Caudate nucleus (tissue), 63 donors: ENCODE measurements at places on chromosomes 1 and 21.

DNA sequence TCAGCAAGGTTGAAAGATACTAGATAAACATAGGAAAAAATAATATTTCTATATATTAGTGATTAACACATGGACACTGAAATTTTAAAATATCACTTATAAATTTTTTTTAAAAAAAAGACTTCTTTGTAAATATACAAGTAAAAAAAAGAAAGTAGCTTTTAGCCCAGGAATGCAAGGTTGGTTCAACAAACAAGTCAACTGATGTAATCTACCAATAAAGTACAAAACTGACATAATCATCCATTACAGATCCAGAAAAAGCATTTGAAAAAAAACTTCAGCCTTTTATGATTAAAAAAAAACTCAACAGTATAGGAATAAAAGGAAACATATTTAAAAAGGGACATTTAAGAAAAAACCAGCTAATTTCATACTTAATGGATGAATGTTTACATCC, 48.4 kb downstream of the TRMT1L start:
- DNase-seq: no peak

DNA sequence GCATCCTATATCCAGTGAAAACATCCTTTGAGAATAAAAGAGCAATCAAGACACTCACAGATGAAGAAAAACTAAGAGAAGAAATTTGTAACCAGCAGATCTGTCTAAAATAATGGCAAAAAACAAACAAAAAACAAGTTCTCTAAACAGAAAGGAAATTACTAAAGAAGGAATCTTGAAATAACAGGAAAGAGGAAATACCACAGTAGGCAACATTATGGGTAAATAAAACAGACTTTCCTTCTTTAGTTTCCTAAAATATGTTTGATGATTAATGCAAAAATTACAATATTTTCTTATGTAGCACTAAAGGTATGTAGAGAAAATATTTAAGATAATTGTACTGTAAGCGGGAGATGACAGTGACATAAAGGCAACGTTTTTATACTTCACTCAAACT, 23.5 kb downstream of the SLC19A1 start:
- no peak for DNase-seq

DNA sequence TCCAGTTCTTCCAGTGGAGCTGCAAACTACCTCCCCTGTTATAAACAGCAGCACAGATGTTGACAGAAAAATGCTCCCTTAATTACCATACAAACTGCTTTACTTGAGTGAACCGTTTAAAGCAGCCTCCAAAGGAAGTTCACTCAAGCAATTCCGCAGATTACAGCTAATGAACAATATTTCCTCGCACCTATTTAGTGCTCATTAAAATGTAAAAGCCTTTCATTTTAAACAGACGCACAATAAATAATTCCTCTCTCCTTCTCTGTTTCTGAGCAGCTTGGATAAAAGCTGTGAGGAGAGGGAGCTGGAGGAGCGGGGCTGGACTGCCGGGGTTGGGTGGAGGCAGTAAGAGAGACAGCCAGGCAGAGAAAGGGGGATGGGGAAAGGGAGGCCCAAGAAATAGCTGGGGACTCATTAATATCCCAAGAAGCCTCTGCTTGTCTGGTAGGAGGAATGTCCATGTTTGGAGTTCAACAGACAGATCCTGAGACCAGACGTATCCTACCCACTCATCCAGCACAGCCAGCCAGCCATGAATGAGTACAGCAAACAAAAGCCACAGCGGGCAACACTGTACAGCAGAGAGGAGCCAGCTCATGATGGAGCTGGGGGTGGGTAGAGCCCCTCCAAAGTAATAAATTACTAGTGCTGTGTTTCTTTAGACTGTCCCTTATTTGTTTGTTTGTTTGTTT, 227.7 kb downstream of the GPATCH2 start:
- DNase-seq: no peak

DNA sequence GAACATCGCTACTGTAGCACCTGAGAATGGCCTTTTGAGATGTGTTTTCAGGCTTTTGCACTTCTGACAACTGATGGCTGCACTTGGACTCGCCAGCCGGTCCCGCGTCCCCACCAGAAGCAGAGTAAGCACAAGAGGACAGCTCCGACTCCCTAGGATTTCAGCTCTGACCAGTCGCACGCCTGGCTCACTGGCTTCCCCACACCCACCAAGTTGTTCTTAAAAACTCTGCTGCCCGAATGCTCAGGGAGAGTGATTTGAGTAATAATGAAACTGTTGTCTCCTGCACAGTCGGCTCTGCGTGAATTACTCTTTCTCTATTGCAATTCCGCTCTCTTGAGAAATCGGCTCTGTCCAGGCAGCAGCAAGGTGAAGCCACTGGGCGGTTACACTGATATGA, 40.2 kb upstream of the NLRP3 start:
- no peak for DNase-seq

- no peak for DNase-seq
These were observed 96.7 kb downstream of the DYRK1A start for GRCh38 chr21:37463083-37463801.

DNA sequence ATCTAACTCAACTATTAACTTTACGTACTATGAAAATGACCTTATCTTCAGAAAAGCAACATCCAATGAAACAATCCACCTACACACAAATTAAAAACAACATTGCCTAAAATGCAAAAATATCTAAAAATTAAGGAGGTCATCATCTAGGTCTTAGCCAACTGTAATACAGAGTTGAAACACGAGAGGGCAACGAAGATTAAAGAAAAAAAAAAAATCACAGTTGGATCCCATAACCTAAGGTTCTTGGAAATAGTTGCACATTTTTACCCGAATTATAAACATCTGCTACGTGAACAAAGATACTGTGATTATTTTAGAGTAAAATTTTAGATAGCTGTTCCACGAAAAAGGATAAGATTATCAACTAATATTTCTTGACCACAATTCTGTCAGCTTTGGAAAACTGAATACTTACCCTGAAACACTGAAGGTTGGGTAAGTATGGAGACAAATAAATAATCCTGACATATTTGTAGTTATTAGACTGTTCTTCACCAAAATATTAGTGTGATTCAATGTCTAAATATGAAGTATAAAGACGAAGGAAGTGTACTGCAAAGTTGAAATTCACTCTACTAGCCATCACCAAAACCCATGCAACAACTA, 88.0 kb upstream of the AK4 start:
- no peak for DNase-seq
